GM12891 (cell line): ENCODE measurements at places on chromosomes 1 and 21.

GRCh38 chr1:12654004-12654567 lies 10.2 kb downstream of the AADACL4 start:
- no peak for DNase-seq

DNA sequence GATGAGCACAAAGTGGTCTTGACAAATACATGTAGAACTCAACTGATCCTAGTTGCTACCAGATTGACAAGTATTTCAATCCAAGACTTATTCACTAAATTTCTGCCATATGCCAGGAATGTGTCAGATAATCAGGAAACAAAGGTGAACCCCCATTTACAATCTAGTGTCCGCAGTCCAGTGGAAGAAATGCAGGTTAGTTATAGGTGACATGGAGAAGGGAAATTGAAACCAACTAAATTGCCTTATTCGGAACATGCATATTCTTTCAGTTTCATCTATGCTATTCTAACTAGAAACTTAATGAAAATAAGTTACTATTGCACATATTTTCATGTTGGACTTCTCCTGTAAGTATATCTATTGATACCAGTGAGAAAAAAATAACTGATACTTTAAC lies 209.4 kb downstream of the COL24A1 start:
- DNase-seq, result no peak

- no peak for DNase-seq
Measured at GRCh38 chr1:82587371-82587770, 786.6 kb downstream of the ADGRL2 start.

- DNase-seq, result no peak
Measured at GRCh38 chr1:203122159-203122558, 5.4 kb upstream of the ADORA1 start.

DNA sequence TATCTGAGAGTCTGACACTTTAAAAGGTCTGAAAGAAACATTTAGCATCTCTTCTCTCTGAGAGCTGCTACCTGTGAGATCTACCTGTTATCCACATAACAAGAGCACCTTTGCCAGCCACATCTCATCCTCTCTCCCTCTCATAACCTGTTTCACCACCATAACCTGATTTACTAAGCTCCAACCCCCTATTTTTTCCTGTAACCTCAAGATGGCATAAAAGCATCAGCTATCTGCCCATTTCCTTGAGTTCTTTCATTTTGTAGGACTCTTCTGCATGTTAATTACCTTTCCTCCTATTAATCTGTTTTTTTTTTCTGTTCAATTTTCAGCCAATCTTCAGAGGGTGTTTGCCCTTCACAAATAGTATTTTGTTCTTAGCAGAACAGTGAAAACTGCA lies 136.5 kb upstream of the KCNK1 start:
- DNase-seq, result no peak

DNA sequence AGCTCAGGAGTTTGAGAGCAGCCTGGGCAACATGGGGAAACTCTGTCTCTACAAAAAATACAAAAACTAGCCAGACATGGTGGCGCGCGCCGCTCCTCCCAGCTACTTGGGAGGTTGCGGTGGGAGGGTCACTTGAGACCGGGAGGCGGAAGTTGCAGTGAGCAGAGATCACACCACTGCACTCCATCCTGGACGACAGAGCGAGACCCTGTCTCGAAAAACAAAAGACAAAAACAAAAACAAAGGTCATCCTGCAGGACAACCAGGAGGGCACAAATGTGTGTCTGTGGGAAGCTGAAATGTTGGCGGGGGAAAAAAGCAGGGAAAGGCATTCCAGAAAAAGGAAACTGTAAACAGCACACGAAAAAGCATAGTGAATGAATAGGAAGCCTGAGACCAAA lies 104.1 kb upstream of the HNRNPU start:
- DNase-seq, result no peak

DNA sequence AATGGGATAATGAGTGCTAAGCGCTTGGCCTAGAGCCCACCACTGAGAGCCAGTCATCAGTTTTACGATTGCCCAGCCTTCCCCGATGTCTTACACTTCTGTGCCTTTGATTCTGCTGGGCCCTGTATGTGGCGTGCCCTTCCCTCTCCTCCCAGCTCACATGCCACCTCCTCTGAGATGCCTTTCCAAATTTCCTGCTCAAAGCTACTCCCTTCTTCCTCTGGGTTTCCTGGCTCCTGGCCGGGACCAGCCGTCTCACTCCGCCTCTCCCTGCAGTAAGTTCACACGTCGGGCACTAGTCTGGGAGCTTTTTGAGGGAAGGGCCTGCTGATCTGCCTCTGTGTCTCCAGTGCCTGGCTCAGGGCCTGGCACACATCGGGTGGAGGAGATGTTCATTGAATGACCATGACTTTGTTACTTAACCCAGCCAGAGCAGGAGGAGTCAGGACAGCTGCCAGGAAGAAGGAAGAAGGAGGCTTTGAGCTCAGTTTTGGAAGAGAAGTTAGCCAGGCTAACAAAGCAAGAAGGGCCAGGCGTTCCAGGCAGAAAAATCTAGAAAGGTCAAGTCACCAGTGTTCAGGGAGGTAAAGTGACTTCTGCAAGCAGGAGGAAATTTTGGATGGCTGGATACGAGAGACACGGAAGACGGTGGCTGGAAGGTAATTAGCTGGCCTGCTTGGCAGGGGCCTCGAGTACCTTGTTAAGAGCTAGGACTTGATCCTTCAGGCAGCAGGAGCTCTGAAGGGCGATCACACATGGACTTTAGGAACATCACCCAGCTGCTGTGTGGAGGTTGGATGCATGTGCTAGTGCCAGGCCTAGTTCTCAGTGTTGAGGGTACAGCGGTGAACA lies 63.6 kb downstream of the EPHB2 start:
- DNase-seq, result no peak

DNA sequence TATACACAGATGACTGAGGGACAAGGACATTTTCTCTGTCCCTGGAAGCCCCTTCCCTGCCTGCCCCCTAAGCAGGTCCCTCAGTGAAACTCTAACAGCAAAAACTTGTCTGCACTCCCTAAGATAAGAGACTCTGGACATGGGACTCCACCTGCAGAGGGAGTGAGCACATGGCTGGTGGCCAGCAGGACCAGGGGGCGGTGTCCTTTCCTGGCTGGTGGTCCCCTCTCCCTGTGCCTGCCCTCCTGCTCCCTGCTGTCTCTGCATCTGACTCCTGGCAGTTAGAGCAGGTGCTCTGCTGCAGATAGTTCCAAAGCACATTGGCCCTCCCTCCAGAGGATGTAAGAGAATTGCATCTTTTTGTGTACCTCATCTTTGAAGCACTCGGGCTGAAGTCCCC lies 215.5 kb downstream of the GRIK3 start:
- no peak for DNase-seq

GRCh38 chr1:105294838-105295237 lies 1545.1 kb downstream of the AMY1C start:
- DNase-seq, result no peak

- no peak for DNase-seq
Measured at GRCh38 chr1:110608247-110608646, 2.1 kb upstream of the KCNA2 start.

- no peak for DNase-seq
Measured at GRCh38 chr1:14869187-14869586, 270.7 kb downstream of the KAZN start.

GRCh38 chr1:214280386-214281020 lies 456 bp upstream of the SMYD2 start:
- DNase-seq, result no peak

DNA sequence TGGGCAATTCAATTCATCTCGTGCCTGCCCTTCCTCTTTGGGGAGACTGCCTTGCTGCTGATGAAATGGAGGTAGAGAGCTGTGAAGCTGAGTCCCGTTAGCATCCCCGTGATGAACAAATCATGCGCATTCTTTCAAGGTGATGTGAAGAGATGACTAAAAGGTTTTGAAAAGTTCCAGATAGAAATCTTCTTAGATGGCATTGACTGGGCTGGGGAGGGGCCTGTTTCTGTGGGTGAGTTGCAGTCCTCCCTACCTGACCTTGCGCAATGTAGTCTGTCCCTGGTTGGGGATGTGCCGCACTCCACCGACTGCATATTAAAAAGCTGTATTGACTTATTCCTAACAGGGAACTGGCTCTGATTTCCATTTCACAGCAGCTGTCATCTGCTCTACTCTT lies 49.6 kb downstream of the ST6GALNAC3 start:
- no peak for DNase-seq

DNA sequence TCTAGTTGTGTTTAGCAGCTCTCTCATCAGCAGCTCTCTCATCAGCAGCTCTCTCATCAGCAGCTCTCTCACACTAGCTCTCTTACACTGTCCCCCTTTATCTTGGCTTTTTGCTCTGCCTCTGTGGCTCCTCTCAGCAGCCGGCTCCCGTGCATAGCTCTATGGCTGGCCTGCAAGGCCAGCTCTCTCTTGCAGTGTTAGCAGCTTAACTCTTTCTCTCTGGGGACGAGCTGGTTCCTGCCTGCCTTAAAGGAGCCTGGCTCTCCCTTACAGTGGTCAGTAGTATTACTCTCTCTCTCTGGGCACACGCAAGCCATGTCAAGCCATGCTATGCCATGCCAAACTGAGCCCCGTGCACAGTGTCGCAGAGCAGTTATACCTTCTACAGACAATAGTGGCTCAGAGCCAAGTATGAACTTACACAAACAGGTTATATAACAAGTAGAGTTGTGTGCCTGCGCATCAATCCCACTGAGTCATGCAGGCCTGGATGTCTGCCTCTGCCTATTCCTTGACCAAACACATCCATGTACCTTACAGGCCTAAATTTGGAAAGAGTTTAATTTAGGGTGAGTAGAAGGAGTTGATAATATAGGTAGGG lies 295.9 kb downstream of the TPR start:
- no peak for DNase-seq

- DNase-seq, result no peak
Measured at GRCh38 chr1:5311634-5312292, 657.4 kb downstream of the AJAP1 start.

DNA sequence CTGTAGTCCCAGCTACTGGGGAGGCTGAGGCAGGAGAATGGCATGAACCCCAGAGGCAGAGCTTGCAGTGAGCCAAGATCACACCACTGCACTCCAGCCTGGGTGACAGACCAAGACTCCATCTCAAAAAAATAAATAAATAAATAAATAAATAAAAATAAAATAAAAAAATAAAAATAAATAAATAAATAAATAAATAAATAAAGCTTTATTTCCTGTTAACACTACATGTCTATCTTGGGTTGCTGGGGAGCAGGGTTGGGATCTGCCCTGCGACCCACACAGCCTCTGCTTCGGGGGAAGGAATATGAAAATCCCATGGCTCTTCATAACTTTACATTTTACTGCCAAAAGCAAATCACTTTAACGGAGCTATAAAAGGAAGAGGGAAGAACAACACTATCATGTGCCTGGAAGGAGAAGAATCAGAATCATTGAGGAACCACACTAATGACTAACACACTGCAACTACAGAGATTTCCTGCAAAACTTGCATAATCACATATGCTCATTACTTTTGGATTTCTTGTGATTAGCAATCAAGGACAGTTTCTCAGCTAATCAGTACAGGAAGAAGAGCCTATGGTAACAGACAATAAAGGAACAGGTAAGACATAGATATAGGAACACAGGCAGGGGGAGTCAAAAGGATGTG lies 72.8 kb upstream of the CD55 start:
- no peak for DNase-seq

- no peak for DNase-seq
Measured at GRCh38 chr1:20726932-20727745, 5.4 kb downstream of the SH2D5 start.

DNA sequence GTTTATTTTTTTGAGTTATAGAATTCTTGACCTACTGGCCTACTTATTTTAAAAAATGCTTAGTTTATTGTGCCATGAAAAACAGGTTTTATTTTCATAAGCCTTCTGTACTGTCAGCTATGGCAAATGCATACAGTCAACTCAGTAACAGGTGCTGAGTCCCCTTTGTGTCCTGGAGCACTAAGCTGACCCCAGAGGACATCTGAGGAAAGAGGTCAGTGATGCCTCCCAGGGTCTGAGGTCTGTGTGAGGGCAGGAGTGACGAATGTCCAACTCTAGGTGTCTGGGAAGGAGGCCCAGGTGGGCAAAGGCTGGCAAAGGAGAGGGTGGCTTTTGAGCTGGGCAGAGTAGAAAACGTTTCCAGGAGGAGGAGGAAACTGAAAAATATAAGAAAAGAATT lies 7.8 kb upstream of the TMEM201 start:
- no peak for DNase-seq
